Stimulated activated CD8-positive, alpha-beta memory T cell treated with anti-CD3 and anti-CD28 coated beads, Interleukin-12 subunit alpha, Interleukin-12 subunit beta, amount 100 ng/mL, for 4 hours (primary cell): ENCODE measurements at places on chromosomes 7 and 10.

- no peak for DNase-seq
These were observed 96.8 kb downstream of the PTEN start for GRCh38 chr10:87960230-87960629.

- DNase-seq: peak; percentile 29
These were observed at the start of gene PTPRN2 for GRCh38 chr7:158587162-158588084. Gene PTPRN2 (minus strand): TSS chr7:158587823.

DNA sequence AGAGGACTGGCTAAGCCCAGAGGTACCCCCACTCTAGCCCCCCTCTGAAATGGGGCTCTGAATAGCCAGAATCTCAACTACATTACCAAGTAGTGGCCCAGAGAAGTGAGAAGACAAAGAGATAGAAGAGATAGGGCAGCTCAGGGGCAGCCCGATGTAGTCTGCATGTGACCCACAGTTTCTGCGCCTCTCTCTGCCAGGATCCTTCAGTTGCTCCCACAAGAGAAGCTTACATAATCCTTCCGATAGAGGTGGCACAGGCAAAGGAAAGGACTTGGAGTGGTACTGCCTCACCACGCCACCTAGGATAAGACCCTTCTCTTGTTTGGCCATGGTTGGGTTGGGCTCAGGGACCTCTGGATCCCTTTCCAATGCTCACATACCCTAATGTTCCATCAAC, 5.4 kb upstream of the PDE1C start:
- DNase-seq: no peak

DNA sequence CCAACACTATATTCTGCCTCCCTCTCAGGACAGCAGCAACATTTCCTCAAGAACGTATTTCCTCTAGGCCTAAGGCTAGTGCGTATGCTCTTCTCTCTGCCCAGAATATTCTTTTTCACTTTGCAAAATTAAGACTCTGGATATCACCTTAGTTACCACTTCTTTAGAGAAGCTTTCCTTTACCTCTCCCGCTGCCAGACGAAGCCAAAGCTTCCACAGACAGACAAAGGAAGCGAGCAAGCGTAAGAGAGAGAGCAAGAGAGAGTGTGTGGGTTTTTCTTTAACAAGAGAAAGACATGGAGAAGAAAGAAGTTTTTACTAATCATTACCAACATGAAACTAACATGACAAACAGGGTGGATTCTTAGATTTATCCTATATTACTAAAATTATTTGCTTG, 64.1 kb downstream of the P4HA1 start:
- no peak for DNase-seq

DNA sequence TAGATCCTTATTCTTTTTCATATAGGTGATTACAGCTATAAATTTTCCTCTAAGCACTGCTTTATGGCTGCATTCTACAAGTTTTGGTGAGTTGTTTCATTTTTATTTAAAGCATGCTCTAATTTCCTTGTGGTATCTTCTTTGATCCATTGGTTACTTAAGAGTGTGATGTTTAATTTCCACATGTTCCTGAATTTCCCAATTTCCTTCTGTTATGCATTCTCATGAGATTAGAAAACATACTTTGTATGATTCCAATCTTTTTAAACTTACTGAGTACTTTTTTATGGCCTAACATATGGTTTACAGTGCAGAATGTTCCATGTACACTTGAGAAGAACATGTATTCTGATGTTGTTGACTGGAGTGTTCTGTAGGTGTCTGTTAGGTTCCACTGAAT, 53.4 kb downstream of the MYL10 start:
- no peak for DNase-seq

DNA sequence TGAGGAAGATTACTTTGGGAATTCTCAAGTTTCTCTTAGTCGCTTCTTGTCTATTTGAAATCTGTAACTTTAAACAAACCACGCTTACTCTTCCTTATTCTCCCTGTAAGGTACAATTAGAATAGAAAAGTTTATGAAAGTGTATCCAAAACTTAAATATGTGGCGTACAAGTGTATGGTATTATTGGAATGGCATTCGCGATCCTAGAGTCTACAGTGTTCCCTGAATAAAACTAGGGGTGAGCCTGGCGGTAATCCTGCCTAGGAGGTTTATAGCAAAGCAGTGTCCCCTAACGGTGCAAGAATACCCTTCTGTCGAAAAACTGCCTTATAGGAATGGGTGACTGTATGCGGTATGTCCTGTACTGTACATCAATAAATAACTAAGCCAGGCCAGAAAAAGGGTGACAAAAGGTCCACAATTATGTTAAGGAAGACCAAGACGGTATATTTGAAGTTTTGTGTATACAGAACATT, 1.2 kb downstream of the TASOR2 start:
- no peak for DNase-seq

DNA sequence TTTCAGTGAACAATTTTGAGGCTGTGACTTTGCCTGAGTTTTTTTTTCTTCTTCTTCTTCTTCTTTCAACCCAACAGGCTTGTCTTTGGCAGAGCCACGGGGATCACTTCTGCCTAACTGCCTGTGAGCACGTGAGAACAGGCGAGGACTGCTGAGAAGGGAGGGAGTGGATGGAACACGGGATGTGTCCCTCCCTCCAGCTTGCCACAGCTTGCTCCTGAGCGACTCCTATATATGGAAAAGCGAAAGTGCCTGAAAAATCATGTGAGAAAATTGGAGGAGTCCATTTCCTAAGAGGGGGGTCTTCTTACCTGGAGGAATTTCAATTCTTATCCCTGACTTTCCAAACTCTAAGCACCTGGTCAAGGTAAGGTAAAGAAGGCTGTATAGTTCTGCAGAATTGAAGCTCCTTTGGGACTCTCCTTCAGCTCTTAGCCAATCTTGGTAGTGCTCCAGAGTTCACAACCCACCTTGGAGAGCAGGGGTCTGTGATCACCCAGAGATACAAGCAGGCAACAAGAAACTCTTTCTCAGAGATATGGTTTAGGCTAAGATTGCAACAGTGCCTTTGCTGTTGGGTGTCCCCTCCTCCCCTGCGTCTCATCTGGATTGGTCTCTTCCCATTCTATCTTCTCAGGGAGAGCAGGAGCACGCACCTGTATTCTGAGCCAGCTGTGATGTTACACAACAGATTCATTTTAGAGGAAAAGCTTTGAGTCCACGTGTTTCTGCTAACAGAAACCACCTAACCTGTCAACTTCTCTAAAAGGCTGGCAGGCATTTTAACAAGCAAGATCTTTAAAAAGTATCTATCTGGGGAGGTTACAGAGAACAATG, at the start of gene MAT1A:
TSS of gene MAT1A (minus strand) at position 208 of the 837 bp plus-strand sequence. CDS start 235 bp downstream, outside the sequence.
- DNase-seq: no peak

GRCh38 chr7:94094298-94094697, 90.1 kb upstream of the BET1 start:
- DNase-seq: no peak

- no peak for DNase-seq
These were observed 83.2 kb downstream of the ZNRF2 start for GRCh38 chr7:30367561-30367960.

DNA sequence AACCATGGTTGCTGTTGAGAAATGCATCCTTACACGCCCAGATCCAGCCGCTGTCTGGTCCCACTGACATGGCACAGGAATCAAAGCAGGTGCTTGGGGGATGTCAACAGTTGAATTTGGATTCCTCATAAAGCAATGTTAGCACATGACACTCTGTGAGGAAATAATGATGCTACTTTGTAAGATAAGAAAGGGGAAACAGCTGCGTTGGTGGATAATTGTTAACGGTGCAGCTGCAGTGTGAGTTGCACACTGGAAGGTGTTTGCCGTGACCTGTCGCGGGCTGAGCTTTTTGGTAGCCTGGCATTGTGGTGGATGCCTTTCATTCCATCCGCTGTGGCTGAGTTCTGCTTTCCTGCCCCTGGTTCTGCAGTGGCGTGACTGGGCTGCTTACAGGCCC, 113.9 kb downstream of the MGMT start:
- DNase-seq: no peak

- DNase-seq: no peak
These were observed 12.1 kb upstream of the BHLHA15 start for GRCh38 chr7:98199131-98199530.

DNA sequence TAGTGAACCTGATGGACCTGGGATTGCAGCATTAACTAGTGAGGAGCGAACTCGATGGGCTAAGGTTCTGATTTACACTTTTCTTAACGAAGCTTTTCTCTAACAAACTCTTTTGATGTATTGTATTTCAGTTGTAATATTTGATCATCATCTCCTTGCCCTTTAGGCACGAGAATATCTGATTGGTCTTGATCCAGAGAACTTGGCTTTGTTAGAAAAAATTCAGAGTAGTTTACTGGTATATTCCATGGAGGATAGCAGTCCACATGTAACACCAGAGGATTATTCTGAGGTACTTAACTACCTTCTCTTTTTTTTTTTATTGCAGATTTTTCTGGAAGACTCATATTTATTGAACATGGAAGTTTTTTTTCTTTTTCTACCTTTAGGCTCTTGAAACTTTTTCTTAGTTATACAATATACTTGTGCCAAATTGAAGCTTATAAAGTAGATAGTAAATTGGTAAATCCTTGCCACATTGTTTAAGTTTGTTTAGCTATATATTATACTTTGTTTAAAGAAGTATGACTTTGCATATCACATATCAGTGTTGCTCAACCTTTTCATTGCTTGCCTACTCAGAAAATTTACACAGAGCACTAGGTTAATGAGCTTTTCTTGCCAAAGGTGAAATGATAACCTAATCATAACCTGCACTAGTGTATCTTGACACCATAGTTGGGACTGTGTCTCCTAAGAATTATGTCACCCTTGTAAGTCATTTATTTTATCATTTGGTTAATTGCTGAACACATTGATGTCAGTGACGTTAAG, 30.4 kb downstream of the CROT start:
- no peak for DNase-seq

- DNase-seq: no peak
These were observed 25.8 kb upstream of the IMMP2L start for GRCh38 chr7:111588065-111588433.

DNA sequence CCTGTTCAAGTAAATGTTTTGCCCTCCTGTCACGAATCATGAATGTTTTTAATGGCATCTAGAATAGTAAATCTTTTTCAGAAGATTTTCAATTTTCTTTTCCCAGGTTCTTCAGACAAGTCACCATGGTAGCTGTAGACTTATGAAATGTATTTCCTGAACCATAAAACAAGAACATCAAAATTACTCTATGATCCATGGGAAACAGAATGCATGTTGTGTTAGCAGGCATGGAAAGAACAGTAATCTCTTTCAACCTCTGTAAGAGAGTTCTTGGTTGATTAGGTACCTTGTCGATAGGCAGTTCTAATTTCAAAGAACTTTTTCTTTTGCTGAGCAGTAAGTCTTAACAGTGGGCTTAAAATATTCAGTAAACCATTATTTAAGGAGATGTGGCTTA, 17.6 kb downstream of the AKR1C1 start:
- DNase-seq: no peak

DNA sequence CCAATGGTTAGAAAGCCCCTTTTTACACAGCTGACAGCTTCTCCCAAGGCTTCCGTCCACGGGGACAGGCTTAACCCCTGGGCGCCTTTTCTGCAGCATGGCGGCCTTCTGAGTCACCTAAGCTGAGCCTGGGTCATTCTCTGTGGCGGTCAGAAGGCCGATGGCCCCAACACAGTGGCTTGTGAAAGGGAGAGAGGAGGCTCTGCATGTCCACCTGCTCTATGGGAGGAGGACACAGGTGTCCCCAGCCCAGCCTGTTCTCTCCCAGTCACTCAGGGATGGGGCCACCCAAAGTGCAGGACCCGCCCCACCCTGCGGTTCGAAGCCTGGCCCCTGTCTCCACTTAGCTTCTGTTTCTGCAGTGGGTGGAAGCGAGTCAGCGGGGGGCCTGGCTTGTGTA, 20.4 kb upstream of the TTYH3 start:
- no peak for DNase-seq

DNA sequence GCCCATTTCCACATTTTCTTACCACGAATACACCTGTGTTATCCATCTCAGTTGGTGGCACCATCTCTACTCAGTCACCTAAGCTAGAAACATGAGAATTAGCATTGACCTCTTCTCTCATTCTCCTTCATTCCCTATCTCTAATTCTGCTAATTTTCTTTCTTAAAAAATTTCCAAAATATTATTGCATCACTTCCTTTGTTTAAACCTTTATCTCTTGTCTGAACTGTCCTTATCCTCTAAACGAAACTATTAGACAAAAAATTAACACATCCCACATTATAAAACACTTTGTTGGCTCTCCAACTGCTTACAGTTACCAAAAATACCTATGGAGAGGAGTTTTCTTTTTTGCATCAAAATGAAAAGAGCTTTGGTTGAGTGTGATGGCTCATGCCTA, 18.3 kb downstream of the TAF3 start:
- DNase-seq: no peak

GRCh38 chr10:3861795-3862194, 76.8 kb upstream of the KLF6 start:
- no peak for DNase-seq

- peak; percentile 37 for DNase-seq
These were observed 98.0 kb upstream of the ANLN start for GRCh38 chr7:36291387-36292316.

DNA sequence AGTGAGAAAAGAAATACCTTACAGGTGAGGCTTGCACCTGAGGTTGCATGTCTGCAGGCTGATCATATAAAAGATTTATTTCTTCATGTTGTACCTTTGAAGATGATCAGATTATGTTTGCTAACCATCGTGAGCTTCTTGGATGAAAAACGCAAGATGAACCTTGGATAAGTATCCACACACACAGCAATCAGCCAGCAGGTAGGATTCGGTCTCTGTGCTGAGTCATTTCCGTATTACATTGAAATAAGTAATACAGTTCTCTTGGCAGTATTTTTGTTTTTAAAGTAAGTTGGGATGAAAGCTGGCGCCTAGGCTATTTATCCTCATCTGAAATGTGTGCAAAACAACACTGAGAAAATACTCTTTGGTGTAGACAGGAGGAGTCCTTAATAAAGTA, 109.0 kb upstream of the PRKCQ start:
- no peak for DNase-seq

- DNase-seq: no peak
These were observed 28.8 kb downstream of the ARL4A start for GRCh38 chr7:12716134-12716681.

DNA sequence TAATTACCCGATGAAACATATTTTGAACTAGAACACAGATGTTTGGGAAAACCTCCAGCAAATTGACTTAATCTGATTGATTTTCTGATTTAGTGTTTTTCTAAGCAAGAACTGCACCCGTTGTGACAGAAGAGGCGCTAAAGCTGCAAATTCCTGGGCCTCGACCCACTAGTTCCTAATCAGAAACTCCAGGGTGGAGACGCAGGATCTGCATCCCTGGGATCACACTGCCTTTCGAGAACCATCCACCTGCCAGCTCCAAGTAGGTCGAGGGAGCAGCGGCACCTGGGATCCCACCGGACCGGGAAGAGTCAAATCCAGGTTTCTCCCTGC, 136.8 kb upstream of the CDCA7L start:
- DNase-seq: no peak

- no peak for DNase-seq
These were observed 2.2 kb downstream of the STOX1 start for GRCh38 chr10:68829521-68829920.
